ENCODE measurements at places on chromosomes 6 and 20.

DNA sequence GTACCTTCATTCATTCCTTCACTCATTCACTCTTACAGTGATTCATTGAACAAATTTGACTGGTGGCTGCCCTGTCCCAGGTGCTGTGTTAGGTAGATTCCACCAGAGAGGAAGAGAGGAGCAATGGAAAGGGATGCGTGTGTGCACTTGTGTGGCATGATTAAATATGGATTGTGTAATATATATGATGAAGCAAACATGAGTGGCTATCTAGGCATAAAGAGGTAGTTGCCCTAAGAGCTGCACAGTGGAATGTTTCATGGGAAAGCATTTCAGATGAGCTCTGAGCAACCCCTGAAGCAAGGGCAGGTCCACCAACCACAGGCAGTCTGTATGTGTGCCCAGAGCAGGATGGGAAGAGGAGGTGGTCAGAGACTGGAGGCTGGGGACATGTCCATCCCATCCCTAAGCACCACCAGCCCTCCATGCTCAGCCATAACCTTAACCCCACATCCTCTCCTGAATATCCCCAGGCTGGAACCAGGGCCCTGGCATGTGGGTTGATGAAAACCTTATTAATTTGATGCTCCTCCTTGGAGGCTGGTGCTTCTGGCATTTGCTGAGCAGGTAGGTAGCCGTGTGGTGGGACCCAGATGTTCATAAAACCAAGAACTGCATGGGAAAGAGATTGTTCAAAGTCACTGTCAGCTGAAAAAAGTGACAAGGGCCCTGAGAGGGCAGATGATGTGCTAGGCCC is 226.2 kb downstream of the SYNDIG1 start:
- DNase-seq: no peak

DNA sequence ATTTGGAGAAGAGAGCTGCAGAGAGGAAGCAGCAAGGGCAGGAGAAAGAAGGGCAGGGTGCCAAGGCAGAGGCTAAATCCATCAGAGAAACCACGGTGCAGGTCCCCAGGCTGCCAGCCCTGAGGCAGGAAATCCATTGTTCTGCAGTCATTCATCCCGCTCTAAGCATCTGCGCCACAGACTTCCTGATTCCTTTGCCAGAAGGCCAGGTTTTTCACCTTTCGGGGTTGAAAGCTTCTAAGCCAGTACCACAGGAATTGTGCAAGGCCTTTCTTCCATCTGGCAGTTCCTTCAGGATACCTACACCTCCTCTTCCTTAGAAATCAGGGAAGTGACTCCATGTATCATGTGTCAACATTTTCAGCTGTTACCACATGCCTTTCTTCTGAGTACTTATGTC is 45.6 kb downstream of the ADGRF5 start:
- no peak for DNase-seq

DNA sequence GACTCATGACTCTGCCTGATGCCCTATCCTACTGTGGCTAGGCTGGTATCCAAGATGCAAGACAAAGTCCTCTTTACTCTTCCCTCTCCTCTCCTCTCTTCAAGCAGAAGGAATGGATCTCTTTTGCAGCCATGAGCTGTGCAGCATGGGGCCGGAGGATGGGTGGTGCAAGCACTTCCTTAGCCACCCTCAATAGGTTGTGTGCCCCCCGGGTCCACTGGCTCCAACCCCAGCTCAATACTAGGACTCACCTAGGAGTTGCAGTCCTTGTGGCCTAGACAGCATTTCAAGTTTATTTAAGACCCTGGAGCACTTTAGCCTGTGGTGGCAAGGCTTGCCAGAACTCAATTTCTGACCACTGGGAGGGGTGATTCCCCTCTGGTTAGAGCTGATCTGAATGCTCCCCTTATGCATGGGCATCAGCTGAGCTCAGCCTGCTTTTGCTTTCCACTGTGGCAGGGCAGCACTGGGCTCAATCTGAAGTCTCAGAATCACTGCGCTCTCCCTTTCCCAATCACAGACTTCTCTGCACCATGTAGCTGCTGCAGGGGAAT is 29.0 kb upstream of the GRM4 start:
- DNase-seq: no peak

DNA sequence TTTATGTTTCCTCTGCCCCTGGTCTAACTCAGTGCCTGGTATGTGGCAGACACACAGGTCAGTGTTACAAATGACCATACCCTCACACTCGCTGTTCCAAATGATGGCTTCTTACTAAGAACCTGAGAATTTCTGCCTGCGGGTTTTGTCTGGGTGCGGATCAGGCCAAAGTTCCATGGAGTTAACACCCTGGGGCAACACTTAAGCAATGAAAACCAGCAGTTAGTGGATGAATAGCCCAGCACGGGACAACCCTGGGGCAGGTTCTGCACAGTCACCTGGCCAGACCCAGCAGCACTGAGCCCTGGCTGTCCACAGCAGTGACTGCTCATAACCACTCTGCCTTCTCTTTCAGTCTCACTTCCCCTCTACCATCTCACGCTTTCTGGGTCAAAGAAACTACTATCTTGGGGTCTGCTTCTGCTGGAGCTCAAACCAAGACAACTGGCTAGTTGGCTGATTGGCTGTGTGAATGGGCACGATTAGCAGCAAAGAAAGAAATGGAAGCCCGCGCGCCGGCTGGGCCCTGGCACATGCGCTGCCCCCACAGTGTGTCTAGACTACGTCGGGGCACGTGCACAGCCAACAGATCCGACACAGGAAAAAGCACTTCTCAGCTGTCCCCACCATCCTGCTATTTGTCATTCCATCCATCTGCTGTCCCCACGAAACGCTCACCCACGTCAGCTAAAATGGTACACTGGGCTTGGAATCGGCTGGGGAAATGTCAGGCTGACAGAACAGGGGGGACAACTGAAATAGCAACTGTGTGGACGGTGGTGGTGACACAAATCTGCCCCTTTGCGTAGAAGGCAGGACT is 36.6 kb downstream of the MGME1 start:
- no peak for DNase-seq

- no peak for DNase-seq
Measured at GRCh38 chr6:148509800-148510581, 167.4 kb downstream of the SASH1 start.
